ENCODE measurements at places on chromosomes 5 and 9.
A peak's percentile ranks its signal among the peaks of the same experiment; 100 is the strongest.

- DNase-seq, result no peak
Observed at GRCh38 chr5:160048131-160048530, 39.2 kb downstream of the TTC1 start.

DNA sequence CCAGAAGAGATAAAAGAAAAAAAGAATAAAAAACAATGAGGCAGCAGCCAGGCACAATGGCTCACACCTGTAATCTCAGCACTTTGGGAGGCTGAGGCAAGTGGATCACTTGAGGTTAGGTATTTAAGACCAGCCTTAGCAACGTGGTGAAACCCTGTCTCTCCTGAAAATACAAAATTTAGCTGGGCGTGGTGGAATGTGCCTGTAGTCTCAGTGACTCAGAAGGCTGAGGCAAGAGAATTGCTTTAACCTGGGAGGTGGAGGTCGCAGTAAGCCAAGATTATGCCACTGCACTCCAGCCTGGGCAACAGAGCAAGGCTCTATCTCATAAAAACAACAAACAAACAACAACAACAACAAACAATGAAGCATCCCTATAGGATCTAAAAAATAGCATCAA lies 121.5 kb downstream of the HMHB1 start:
- no peak for DNase-seq

- DNase-seq, result no peak
Observed at GRCh38 chr5:180627386-180628120, 21.8 kb downstream of the FLT4 start.

DNA sequence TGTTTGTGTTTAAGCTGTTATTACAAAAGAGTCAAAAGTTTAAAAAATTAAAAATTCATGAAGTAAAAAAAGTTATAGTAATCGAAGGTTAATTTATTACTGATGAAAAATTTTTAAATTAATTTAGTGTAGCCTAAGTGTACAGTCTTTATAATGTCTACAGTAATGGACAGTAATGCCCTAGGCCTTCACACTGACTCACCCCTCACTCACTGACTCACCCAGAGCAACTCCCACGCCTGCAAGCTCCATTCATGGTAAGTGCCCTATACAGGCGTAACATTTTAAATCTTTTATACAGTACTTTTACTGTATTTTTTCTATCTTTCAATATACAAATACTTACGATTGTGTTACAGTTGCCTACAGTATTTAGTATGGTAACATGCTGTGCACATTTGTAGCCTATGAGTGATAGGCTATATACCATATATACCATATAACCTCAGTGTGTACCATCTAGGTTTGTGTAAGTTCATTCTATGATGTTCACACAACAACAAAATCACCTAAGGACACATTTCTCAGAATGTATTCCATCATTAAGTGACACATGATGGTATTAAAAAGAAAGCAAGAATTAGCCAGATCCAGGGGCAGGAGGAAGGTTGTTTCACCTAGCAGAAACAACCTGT lies 40.1 kb downstream of the DCAF10 start:
- DNase-seq, result peak; percentile 30

DNA sequence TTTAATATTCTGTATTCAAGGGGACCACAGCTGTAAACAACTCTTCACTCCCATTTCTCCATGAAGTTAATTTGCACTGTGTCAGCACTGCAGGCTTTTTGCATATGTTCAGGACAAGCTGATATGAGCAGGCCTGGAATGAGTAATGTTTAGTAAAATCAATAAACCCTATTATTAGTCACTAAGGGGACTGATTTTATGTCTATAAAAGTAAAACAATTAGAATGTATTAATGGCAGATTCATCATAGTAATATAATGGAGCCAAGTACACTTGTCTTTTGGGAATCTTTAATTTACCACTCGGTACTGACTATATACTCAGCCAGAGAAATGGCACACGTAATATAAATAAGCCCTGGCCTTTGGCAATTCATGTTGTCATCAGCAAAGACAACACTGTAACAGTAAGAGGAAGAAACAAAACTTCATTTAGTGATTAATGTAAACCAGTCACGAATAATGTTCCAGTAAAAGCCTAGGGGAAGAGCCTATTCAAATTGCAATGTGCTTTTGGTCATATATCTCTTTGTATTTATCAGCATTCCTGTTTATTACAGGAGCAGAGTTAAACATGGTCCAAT lies 111.6 kb downstream of the ZNF608 start:
- DNase-seq, result no peak

DNA sequence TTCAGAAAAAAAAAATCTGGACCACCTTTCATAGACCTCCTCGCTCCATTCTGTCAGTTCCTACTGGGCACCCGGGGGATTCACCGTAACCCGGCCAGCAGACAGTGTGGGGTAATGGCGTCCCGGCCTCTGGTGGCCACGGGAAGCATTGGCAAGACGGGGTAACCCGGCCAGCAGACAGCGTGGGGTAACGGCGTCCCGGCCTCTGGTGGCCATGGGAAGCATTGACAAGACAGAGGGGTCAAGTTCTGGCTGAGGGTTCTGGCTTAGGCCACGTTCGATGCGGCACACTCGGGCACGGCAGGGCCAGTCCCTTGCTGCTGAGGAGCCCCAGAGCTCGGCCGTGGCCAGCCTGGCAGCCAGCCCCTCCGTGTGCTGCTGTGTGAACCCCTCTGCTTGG lies 116.2 kb upstream of the RAPGEF1 start:
- DNase-seq, result no peak

DNA sequence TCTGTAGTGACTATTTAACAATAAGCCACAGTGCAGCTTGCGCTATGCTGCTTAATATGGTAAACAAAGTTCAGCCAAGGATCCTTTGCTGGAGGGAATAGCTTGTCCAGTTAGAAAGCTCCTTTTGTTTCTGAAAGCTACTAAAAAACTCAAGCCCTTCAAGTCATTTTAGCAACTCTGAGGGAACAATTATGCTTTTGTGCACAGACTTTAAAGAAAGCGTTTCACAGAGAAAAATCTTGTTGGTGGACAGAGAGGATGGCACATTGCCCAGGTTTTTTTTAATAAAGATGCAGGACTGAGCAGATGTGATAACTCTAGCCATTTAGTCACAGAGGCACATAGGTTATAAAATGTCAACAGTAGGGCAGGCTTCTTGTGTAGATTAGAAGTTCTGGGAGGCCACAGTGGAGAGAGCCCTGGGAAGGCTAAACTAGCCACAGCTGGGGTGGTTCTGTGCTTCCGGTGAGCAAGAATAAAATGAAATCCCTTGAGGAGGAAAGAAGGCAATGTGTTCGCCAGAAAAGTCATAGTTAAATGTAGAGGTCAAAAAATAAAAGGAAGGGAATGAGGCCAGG lies 63.4 kb downstream of the ALDH7A1 start:
- no peak for DNase-seq

- no peak for DNase-seq
Observed at GRCh38 chr5:97167435-97167834, 15.6 kb downstream of the RIOK2 start.

GRCh38 chr5:178387061-178387855 lies 154.7 kb upstream of the PHYKPL start:
- no peak for DNase-seq

GRCh38 chr9:13721481-13722235 lies 442.2 kb upstream of the MPDZ start:
- DNase-seq, result no peak

DNA sequence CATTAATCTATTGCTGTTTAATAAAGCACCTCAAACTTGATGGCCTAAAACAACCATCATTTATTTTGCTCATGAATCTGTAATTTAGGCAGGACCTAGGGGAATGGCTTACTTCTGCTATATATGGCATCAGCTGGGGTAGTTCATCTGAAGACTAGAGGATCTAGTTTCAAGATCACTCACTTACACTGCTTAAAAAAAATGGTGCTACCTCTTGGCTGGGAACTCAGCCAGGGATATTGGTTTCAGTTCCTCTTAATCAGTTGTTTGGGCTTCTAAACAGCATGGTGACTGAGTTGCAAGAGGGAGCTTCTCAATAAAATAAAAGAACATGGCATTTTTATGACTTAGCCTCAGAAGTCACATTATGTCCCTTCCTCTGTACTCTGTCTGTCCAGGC lies 142.0 kb downstream of the FAM114A2 start:
- no peak for DNase-seq

DNA sequence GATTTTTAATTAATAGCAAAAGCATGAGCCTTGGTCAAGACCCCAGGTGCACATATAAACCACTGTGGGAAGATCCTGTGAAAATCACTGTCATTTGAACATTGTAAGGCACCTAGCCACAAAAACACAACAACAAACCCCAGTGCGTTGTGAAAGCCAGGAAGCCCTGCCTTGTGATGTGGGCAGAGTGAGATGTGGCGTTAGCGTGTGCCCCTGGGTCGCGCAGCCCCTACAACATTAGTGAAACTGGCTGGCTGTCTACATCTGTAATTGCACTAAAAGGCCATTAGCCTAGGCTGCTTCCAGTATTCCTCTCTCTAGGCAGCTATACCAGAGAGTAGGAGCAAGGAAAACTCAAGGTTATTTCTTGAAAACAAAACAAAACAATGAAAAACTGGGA lies 21.1 kb upstream of the PDZD2 start:
- no peak for DNase-seq

DNA sequence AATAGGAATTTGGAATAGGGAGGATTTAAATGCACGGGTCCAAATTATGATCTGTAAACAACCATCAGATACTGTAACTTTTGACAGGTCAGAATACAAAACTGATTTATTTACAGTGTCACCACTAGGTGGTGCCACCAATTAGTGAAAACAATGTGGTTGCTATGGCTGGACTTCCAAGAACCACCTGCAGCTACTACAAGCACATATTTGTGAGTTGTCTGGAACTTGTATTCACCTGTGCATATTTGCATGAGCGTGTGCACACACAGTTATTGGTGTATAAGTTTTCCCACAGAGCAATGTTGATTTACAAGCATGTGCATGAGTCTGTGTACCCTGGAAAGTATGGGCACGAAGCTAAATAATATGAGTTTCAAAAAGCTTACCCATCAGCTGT lies 3.0 kb upstream of the HRCT1 start:
- DNase-seq, result no peak

DNA sequence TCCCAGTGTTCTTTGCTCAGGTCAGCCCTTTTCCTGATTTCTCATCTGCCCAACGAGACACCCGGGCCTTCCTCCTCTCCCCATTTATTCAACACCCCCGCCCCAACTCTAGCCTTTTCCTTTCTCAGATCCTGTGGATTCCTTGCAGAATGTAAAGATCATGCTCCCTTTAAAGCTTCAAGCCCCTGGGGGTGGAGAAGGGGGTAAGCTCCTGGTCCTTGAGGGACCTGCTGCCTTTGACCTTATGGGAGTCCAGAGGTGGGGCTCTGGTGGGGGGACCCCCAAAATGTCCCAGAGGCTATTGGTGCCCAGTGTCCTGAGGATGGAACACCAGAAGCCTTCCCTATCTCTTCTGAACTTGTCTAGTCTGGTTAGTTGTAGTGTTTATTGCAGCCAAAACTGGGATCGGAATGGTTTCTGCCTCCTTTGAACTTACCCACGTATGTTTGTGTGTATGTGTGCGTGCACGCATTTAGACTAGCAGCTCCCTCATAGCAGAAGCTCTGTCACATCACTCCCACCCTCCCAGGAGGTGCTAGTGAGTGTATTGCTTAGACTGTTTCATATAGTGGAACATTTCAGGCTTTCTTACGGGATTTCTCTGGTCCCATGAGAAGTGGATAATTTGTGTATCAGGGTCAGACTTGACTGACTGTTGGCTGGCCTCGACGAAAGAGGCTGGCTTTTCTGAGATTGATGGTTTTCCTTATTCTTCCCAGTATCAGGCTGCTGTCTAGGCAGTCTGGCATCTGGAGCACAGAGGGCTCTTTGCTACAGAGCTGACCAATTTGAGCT lies 1.1 kb downstream of the GALNT10 start:
- DNase-seq, result no peak

DNA sequence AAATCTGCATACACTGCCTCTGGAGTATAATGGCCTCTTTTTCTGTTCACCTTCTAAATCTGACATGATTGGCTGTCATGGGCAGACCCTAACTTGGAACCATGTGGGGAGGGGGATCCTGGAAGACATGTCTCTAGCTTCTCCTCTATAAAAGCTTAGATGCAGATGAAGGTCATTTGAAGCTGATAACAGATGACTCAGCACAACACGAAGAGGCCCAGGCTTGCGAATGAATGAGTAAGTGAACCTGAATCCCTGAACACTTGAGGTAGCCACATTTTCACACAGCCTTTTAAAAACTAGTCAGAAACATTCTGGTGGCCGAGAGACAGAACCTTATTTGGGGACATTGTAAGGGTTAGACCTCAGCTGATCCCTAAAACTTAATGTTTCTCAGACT lies 282.6 kb downstream of the ELAVL2 start:
- DNase-seq, result no peak

DNA sequence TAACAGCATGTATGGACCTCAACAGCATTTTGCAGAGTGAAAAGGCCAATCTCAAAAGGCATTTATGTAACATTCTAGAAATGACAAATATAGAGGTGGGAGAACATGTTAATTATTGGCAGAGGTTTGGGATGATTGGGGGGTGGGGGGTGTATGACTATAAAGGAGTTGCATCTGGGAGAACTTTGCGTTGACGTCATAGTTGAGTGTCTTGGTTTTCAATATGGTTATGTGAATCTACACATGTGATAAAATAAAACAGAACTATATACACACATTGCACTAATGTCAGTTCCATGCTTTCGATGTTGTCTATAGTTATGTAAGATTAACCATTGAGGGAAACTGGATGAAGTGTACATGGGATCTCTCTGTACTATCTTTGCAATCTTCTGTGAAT lies 139.1 kb downstream of the SV2C start:
- no peak for DNase-seq

GRCh38 chr9:92294297-92294676 lies 790 bp upstream of the IARS1 start:
- no peak for DNase-seq

All from HS-27A (cell line).